ENCODE measurements at places on chromosomes 1 and 21. TPM values are rescaled to one million over a fixed set of nuclear protein-coding genes. Genes with fewer than 3 reads are reported as not detected.

DNA sequence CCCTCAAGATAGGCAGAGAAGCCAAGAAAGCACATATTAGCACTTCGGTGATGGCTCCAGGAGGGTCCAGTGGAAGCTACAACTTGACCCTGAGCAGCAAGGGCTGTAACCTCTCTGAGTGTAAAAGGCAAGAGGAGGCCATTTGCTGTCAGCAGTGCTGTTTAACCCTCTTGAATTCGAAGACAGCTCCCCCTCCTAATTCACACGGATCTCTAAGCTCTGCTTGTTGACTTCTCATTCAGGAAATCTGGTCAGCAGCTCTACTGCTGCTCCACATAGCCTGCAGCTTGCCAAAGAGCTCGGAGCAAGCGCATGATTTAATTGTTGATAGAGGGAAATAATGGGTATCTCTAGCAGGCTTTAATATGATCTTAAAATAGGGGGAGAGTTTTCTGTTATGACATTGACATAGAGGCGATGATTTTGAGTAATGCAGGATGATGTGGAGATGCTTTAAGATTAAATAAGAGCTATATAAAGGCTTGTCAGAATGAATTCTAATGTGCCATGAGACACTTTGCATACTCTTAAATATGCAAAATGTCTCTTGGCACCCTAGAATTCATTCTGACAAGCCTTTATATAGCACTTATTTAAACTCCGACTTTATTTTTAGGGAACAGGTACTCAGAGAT, 79.4 kb upstream of the USH2A start:
- no peak for DNase-seq

The LRRC7 gene
- total RNA-seq, result not detected

The VASH2 gene
- 1.6 TPM for total RNA-seq

GRCh38 chr21:35136106-35136505, 87.0 kb upstream of the RUNX1 start:
- DNase-seq, result no peak

The PDPN gene
- total RNA-seq, result 33.3 TPM

The TSSK3 gene
- 2.1 TPM for total RNA-seq

DNA sequence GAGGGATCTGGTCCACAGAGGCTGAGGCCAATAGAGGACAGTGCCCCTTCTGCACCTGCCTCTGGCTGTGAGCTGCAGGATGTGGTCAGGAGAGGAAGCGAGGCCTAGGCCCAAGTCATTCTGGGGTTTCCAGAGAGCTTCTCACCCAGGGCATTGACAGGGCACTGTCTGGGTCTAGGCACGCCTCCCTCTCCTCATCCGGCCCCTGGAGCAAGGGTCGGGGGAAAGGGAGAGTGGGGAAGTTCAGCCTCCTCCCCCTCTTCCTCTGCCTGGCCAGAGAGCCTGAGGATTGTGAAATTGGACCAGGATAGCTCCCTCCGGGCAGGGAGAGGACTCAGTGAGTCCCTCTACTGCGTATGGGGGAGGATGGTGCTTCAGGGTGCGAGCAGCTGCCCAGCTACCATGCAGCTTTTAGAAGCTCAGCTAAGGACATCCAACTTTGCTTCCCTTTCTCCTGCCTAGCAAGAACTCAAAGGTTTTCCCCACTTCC, 6.3 kb upstream of the INAVA start:
- no peak for DNase-seq

DNA sequence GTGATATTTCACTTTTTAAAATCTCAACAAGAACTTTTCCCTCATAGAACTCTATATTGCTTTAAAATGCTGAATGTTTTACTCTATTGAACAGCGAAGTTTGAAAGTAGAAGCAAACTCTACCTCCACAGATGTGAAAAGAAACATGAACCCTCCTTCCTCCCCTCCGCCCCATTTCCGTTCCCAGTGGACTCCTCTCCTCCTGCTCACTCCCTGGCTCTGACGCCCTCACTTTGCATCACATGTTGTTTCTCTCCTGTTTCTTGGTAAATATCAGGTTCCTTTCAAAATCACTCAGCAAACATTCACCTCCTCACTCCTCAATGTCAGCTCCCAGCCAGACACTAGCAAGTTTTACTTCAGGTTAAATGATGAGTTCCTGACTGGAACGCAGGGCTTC, 34.6 kb downstream of the KCNH1 start:
- no peak for DNase-seq

DNA sequence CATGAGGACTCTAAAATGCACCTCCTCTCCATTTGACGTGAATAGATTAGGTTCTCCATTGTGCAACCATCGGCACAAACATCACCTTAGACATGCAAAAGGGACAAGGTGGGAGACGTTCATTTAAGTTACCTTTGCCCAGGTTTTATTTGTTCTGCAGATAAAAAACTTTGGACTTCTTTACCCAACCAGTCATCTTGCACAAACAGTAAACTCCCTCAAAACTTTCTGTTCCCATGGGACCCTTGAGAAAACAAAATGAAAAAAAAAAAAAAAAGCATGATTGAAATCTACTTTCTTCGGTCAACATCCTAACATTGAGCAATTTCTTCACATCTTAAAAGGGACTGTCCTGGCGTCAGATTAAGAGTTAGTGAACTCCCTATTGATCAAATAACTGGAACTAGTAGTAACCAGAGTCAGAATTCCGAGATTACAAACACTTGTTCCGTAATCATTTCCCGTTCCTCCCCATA, 31.4 kb upstream of the PROX1 start:
- DNase-seq, result no peak

DNA sequence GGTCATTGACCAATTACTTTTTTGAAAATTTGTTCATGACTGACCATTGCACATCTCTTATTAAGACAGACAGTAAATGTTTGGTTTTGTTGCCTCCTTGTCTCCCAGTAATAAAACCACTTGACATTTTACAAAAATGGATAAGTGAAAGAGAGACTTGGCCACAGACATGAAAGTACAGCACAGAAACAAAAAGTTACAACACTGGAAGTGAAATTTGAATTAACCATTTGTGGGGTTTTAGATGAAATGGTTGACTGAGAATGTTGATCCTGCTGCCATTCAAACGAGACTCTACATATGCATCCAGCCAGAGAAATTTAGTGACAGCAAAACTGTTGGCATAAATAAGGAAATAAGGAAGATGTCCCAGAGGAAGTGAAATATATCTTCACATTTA, 79.3 kb upstream of the B3GALT2 start:
- no peak for DNase-seq

- DNase-seq, result no peak
Measured at GRCh38 chr21:41630249-41630648, 122.3 kb upstream of the TMPRSS2 start.

- DNase-seq, result no peak
Measured at GRCh38 chr1:221315330-221315729, 426.6 kb downstream of the DUSP10 start.

- DNase-seq, result peak; percentile 43
Measured at GRCh38 chr1:235052067-235053008, 76.3 kb downstream of the TOMM20 start.

The GLIS1 gene
- total RNA-seq, result not detected

GRCh38 chr1:96845464-96845863, 123.9 kb downstream of the PTBP2 start:
- DNase-seq, result no peak
